ENCODE measurements at places on chromosomes 2 and 18.

- no peak for DNase-seq
Measured at GRCh38 chr18:58792086-58792485, 72.6 kb upstream of the ZNF532 start.

- peak; percentile 86 for DNase-seq
Measured at GRCh38 chr18:49019446-49020045, 68.8 kb upstream of the SMAD7 start.

GRCh38 chr2:230230496-230231200, 5.1 kb downstream of the SP140 start:
- DNase-seq = no peak

DNA sequence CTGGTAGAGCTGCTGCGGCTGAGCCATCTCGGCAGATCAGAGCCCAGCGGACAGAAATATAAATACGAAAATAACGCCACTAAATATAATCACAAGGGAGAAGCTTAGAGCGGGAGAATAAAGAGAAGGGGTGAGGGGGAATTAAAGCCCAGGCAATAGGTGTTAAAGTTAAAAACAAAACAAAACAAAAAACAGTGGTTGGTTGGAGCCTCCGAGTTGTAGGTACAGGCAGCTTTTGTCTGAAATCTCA, 1.3 kb upstream of the MEIS1 start:
- DNase-seq = no peak

DNA sequence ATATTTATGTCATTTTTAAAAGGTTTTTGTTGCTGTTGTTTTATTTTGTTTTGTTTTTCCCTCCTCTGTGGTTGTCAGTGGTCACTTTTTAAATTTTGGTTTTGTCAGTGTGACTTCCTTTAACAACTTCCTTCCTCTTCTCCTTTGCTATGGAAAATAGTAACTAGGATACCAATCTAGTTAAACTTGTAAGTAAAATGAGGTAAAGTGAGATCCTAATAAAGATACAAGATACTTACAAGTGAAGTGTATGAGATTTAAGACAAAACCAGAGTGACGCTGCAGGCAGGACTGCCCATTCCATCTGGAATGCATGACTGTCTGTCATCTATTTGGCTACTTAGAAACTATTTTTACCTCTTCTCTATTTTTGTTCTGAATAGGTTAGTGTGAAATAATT, 30.6 kb upstream of the CREB1 start:
- DNase-seq = no peak
